ENCODE measurements at places on chromosomes 7 and 10.

- no peak for DNase-seq
Observed at GRCh38 chr7:130332259-130333053, 12.2 kb upstream of the CPA5 start.

DNA sequence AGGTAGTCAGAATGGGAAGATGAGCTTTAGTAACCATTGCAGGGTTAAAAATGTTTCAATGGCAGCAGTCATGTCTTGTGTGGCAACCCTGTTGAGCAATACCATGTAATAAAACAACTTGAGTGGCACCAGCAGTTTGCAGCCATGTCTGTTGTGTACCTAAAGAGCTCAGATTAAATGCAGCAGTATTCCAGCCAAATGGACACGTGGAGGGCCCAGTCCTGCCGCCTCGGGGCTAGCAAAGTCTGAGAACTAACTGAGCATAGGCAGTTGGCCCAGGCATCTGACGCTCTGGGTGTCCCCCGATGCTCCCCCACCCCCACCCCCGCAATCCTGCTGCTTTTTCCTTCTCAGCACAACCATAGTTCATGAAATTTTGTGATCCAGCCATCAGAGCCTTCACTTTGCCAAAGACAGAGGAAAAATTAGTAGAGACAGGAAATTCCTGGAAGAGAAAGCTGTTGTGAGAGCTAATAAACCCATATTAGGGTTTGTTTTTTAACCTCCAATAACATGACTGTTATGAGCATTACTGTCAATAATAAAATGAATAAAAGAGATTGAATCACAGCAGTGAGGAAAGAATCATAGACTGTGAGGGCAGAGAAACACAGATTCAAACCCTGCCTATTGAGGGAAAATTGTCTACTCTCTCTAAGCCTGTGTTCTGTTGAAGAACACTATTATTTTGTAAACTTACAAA lies 220.6 kb upstream of the RHOBTB1 start:
- DNase-seq: no peak

GRCh38 chr10:101099901-101100300 lies 31.2 kb upstream of the TLX1 start:
- DNase-seq: no peak

- no peak for DNase-seq
Observed at GRCh38 chr7:138887872-138888656, 90.1 kb upstream of the ATP6V0A4 start.

DNA sequence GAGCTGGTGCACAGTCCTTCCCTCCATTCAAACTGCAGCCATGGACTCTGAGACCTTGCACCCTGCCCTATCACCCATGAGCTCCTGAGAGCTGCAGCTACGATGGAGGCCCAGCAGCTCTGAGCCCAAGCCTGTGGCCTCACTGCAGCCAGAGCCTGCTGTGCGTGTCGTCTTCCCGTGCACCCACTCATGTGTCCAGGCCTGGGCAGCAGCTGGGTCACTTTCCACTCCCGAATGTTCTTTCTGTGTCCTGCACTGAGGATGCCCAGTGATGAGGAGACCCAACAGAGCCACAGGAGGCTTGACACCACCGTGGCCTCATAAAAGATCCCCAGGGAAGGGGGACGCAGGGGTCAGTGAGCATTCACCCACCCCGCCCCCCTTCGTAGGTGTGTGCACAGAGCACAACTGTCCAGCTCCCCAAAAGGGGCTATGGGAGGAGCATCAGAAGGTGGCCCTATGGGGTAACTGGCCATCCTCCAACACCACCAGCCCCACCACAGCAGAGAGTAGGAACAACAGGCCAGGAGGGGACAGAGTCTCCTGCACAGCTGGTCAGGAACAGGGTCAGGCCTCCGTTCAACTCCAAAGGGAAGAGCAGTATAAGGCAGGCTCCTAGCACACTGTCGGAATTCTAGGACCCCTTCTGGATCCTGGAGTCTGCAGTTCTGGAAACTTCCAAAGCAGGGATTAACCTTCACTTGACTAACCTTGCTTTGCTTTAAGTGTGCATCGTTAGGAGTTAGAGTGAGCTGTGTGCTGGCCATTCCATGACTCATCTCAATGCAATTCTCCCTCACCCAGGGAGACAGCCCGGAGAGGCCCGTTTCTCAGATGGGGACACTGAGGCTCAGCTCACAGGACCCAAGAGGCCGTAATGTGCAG lies 52.6 kb downstream of the RASGEF1A start:
- DNase-seq: no peak

DNA sequence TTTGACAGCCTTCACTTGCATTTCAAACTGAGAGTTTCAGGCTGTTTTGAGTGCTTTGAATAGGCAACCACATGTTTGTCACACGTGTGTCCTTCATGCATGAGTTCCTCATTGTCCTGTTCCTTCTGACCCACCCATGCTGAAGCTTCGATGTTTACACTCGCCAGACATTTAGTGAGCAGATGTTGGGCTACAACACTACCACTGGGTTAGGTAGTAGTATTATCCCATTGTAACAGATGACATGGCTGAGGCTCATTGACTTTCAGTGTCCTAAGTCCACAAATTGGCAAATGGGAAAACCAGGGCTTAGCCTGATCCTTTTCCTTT lies 456.1 kb downstream of the PHTF2 start:
- DNase-seq: no peak

- no peak for DNase-seq
Observed at GRCh38 chr7:95396136-95397032, at the start of gene PON3. TSS of gene PON3 (minus strand) at chr7:95396375. CDS start at chr7:95396350, 25 bp downstream.

- no peak for DNase-seq
Observed at GRCh38 chr10:62183857-62184795, 84.5 kb downstream of the RTKN2 start.

- DNase-seq: no peak
Observed at GRCh38 chr7:147586110-147586509, 1004.5 kb upstream of the C7orf33 start.

DNA sequence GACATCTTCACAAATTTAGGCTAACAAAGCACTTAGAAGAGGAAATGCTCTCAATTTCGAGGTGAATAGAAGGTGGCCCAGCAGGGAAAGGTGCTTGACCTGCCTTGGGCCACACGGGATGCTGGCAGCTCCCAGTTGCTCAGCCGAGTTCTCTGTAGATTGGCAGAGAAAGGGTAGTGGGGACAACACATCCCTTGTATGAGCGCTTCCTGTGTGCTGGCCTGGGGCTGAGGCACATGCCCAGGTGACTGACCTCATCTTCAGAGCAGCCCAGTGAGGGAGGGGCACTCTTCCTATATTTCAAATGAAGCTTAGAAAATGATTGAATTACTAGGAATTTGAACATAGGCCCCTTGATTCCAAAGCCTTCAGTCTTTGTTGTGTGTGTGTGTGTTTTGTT lies 20.2 kb downstream of the BAG3 start:
- DNase-seq: no peak

All from HS-27A (cell line).